Activated CD4-positive, alpha-beta T cell treated with anti-CD3 and anti-CD28 coated beads for 4 hours (primary cell): ENCODE measurements at places on chromosomes 6 and 20.

DNA sequence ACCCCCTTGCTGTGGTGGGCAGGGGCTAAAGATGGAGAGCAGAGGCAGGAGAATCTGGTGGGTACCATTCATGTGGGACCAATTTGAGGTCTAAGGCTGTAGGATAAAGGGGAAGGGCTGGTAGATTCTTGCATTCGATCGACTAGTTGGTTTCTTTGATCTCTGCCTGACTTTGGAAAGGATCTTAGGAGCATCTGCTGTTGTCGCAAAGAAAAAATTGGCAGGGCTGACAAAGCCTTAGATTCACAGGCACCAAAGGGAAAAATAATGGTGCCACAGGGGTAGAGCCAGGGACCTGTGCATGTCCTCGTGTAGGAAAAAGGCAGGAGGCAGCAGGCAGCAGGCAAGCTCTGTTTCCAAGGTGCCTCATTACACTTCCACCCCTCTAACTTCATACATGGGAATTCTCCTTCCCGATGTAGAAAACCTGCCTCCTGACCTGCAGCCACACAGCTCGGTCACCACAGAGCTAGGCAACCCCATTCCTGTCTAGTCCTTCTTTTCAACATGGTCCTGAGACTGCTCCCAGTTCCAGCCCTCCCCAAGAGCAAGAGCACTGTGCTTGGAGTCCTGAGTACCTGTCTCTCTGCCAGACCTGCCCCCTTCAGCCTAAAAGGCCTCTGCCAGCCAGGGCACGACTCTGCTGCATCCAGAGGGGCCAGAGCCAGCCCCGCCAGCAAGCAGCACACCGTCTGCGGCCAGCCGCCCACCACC is 71.9 kb downstream of the FGD2 start:
- DNase-seq: no peak

- DNase-seq: no peak
Observed at GRCh38 chr6:168045706-168046620, 33.0 kb downstream of the FRMD1 start.

DNA sequence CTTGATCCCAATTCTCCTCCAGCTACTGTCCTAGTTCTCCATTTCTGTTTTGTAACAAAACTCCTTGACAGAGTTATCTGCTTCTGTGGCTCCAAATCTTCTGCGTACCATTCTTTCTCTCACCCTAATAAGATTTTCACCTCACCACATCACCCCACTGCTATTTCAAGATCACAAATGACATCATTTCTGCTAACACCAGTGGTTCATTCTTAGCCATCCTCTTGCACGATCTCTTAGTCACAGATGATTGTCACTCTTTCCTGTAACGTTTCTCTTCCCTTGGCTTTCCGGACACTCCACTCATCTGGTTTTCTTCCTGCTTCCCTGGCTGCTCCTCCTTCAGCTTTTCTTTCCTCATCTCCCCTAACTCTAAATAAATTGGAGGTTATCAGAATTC is 56.8 kb upstream of the FABP7 start:
- DNase-seq: no peak

- no peak for DNase-seq
Observed at GRCh38 chr6:44250067-44250717, 3.3 kb downstream of the HSP90AB1 start.

GRCh38 chr6:129586815-129587214 is 123.2 kb downstream of the ARHGAP18 start:
- no peak for DNase-seq

DNA sequence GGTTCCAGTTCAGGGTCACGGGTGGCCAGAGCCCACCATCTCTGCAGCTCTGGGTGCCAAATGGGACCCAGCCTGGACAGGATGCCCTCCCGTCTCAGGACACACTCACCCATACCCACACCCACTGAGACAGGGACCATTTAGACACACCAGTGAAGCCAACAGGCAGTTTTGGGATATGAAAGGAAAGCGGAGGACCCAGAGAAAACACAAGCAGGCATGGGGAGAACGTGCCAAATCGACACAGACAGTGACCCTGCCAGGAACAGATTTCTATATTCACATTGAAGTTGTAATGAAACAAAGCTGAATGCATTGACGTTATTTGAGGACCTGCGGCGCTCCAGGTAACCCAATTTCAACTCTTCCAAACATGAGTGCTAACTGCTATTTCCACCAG is 164.5 kb downstream of the DOK5 start:
- no peak for DNase-seq

GRCh38 chr6:87334683-87335082 is 5.6 kb upstream of the GJB7 start:
- DNase-seq: no peak

GRCh38 chr20:1324598-1325172 is 4.3 kb downstream of the SDCBP2 start:
- DNase-seq: peak; percentile 57

GRCh38 chr20:46870041-46870440 is 24.6 kb upstream of the EYA2 start:
- no peak for DNase-seq

- no peak for DNase-seq
Observed at GRCh38 chr20:41278936-41279335, 38.6 kb downstream of the ZHX3 start.

DNA sequence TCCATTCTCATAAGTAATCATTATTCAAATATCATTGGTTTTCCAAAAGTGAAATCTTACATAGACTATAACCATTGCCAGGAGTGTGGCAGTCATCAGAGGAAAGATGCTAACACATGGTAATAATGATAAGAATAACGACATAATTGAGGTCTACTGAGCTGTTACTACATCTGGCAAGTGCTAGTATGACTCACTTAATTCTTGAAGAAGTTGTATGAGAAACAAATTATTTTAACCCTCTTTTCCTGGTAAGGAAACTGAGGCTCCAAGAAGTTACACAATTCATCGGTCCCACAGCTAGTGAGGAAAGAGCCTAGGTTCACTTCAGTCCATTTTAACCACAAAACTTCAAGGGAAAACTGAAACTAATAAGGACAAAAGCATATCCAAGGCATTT is 335.6 kb upstream of the BTBD3 start:
- DNase-seq: no peak

DNA sequence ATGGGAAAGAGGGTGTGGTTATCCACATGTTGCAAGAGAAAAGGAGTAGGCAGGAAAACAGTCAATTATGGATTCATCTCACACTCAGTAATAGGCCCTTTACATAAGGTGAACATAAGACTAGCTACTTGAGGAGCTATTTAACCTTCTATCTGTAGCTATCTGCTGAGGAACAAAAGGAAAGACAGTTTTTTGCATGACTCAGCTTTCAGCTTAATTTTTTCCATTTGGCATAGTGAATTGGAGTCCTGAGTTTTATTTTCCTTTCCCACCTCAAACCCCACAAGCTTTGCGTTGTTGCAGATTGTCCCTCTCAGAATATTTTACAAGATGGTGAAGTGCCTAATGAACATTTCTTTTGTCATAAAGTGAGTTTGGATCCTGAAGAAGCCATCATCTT is 32.4 kb downstream of the UBD start:
- no peak for DNase-seq

- DNase-seq: no peak
Observed at GRCh38 chr6:31610968-31611367, 4.1 kb upstream of the AIF1 start.

DNA sequence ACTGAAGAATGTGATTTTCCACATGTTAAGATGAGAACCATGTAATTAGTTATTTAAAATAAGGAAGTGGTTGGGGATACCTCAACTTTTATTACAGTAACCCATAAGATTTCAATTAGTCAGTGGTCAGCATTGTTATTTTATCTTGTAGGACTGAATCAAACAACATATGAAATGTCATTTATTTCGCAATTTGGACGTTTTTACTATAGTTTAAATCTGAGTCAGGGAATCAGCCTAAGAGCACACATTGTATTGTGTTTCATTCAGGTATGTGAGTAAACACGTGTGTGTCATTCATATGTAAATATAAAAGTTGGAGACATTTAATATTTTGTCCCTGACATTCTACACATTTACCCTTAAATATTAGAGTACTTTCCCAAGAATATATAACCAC is 1418.7 kb downstream of the GRIK2 start:
- no peak for DNase-seq

DNA sequence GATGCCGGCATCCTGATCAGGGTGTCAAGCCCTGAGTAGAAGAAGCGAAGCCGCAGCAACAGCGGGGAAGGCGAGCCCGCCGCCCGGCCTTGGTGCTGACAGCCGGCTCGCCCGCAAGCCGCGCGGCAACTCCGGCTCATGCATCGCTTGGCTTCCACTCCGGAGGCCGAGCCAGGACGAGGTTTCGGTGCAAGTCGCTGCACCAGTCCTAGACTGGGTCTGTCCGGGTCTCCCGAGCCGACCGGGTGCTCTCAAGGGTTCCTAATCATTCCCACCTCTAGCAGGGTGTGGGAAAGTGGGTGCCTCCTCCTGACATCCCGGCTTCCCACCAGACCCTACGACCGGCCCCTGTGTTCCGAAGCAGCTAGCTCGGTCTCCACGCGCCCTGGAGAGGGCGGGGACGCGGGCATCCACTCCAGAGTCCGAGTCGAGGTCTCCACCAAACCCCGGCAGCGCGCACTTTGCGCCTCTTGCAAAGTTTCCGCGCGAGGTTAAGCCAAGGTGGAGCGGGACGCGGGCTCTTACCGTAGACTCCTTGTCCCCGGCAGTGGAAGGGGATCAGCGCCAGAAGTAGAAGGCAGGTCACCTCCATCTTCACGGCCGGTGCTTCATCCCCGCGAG is 1.4 kb downstream of the MDGA1 start:
- DNase-seq: peak; percentile 18

DNA sequence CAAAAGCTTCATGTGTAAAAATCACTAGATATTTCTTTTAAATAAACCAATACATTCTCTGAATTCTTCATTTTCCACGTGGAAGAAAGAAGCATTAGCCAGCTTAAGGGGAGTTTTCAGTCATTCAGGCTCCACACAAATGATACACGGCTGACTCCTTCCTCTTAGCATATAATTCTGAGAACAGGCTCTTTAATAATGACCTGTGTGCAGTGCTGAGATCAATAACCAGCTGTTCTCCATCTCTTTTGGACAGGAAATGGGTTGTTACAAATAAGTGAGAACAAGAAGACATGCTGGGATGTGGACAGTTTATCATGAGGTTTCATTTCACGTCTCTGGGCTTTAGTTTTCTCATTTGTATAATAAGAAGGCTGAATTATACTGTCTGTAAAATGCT is 146.9 kb upstream of the C6orf118 start:
- DNase-seq: no peak

DNA sequence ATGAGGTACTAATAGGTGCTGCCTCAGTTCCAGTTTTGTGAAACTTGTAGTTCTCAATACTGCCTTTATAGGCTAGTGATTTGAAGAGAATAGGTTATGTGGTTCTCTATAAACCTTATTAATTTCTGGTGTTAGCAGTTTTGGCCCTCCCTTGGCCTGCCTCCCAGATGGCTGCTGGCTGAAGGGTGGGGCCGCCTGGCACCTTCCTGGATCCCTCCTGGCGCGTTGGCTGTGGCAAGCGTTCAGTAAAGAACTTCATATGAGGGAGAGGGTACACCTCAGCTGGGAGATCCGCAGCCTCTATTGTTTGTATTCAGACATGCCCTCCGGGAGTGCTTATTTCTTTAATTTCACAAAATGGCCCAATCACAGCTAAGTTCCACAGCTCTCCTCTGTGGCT is 51.9 kb downstream of the FAM120B start:
- no peak for DNase-seq

GRCh38 chr6:142907544-142907943 is 37.4 kb downstream of the HIVEP2 start:
- no peak for DNase-seq

DNA sequence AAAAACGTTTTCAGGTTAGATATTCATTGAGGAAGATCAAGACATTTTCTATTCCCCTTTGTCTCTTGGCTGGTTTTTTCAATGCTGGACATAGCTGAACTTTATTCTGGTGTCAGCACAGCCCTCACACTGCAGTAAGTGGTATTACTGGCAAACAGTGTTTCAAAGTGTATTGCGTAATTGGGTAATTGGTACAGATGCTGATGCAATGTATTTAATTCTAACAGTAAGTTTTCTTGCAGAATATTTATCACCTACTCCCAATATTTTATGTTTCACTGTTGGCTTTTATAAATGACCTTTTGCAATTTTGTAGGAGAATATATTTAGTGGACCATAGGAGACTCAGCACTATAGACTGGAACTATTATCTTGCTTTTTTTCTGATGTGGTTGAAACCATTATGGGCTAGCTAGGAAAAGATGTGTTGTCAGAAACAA is 287.6 kb upstream of the SOX4 start:
- DNase-seq: no peak

- no peak for DNase-seq
Observed at GRCh38 chr6:87692086-87692485, 9.9 kb downstream of the AKIRIN2 start.

DNA sequence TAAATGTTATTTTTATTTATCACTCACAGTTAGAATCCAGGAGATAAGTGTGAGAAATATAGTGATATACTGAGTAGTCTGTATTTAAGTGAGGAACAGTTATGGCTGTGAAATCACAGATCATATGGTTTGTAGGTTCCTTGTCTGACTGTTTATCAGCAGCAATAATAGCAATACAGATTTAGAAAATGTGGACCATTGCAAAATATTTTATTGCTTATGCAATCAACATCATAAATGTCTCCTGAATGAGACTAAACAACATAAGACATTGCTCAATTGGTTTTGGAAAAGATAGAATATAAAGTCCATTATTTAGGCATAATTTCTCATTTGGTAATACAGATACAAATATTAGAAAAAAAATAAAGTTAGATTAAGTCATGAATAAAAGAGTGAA is 43.7 kb downstream of the CCDC170 start:
- DNase-seq: no peak

GRCh38 chr6:137210903-137211302 is 8.3 kb downstream of the IFNGR1 start:
- DNase-seq: no peak

DNA sequence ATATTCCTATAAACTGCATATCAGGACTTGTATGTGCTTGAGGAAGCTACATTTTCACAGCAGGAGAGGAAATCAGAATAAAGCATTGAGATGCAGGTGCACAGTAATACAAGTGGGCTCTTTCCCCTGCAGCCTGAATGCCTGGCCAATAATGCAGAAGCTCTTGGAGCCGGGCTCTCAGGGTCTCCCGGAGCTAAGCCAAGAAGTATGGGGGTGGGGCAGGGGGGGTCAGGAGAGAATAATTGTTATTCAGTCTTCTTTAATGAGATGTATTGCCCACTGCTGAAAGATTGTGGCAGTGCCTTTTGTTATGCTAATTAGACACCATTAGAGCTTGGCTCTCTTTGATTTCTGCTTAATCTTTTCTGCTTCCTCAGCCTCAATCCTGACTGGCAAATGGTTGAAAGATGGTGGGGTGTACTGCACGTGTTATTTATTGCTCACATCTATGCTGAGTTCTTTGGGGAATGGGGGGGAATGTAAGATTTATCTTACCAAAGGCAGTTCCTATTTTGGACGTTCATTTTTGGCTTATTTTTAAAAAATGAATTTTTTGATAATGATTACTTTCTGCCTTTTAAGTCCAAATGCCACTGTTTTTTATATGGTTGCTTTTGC is 407.6 kb upstream of the SOX4 start:
- DNase-seq: no peak
